ENCODE measurements at places on chromosomes 7 and 10.

DNA sequence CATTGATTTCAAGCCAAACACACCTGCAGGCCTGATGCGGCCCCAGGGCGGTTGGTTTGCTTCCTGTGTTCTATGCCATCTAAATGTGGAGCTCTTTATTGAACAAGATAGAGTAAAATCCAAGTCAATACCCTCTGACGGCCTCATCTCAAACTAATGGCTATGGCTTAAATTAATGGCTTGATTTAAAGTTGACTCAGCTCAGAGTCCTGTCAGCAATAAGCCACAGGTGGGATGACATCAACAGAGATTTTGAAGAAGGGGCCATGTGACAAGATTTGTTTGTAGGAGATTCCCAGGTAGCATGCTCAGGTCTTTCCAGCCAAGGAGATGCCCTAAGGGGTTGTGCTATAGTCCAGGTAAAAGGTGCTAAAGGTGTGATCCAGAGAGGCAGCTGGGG lies 66.7 kb upstream of the ZNF32 start:
- no peak for DNase-seq

- no peak for DNase-seq
These were observed 22.3 kb downstream of the PIK3CG start for GRCh38 chr7:106887421-106887820.

GRCh38 chr10:99343262-99343661 lies 14.1 kb downstream of the CNNM1 start:
- no peak for DNase-seq

- no peak for DNase-seq
These were observed 56.2 kb downstream of the SEMA3D start for GRCh38 chr7:85130702-85131101.

DNA sequence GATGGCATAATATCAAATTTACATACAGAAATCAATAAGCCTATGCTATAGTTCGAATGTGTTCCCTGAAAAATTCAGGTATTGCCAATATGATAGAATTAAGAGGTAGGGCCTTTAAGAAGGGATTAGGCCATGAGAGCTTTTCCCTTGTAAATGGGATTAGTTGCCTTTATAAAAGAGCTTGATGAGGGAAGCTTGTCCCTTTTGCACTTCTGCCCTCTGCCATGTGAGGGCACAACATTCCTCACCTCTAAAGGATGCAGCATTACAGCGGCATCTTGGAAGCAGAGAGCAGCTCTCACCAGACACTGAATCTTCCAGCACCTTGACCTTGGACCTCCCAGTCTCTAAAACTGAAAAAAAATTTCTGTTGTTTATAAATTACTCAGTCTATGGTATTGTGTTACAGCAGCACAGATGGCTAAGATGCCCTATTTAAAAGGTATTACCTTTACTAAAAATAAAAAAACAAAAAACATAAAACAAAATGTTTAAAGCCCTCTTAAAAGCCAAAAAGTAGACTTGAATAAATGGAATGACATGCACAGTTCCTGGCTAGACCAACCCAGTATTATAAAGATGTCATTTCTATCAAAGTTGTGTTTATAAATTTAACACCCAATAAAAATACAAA lies 909.6 kb downstream of the REEP3 start:
- DNase-seq = peak; percentile 22

- DNase-seq = no peak
These were observed 67.1 kb upstream of the HABP2 start for GRCh38 chr10:113485736-113486135.

DNA sequence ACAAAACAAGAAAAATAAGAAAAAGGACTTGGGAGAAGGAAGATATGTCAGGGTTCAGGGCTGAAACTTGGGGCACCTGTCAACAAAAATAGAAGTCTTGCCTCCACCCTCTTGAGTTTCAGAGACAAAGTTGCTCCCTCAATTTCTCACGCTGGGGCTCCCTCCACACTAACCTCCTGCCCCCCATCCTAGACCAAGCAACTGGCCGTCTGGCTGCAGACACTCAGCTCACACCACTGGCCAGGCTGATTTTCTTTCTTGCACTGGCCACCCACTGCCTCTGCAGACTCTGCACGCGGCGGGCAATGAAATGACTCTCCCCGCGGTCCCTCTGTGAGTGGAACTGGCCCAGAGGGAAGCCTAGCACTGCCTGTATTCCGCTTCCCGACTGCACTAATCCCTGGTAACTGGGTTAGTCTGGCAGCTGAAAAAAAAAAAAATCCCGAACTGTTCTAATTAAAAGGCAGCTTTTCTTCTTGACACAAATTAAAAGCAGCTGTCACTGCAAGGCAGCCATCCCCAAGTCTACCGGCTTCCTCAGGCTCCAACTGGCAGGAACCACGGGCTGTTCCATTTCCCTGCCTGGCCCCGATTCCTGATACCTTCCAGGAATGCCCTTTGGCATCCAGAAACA lies 83.5 kb downstream of the SPDYE5 start:
- DNase-seq = no peak

- no peak for DNase-seq
These were observed 997.9 kb upstream of the POT1 start for GRCh38 chr7:125927556-125927955.

- DNase-seq = no peak
These were observed 939.7 kb downstream of the KCNMA1 start for GRCh38 chr10:76697923-76698322.

GRCh38 chr7:121337398-121337797 lies 8.6 kb downstream of the WNT16 start:
- no peak for DNase-seq

DNA sequence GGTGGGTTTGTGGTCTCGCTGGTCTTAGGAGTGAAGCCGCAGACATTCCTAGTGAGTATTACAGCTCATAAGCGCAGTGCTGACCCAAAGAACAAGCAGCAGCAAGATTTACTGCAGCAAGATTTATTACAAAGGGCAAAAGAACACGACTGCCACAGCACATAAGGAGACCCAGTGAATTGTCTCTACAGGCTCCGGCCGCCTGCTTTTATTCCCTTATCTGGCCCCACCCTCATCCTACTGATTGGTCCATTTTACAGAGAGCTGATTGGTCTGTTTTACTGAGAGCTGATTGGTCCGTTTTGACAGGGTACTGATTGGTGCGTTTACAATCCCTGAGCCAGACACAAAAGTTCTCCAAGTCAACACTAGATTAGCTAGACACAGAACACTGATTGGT lies 82.1 kb downstream of the VIPR2 start:
- DNase-seq = no peak

- DNase-seq = no peak
These were observed 27.0 kb downstream of the RAPGEF5 start for GRCh38 chr7:22329816-22330524.

- DNase-seq = no peak
These were observed 164.8 kb downstream of the NRBF2 start for GRCh38 chr10:63297941-63298340.

DNA sequence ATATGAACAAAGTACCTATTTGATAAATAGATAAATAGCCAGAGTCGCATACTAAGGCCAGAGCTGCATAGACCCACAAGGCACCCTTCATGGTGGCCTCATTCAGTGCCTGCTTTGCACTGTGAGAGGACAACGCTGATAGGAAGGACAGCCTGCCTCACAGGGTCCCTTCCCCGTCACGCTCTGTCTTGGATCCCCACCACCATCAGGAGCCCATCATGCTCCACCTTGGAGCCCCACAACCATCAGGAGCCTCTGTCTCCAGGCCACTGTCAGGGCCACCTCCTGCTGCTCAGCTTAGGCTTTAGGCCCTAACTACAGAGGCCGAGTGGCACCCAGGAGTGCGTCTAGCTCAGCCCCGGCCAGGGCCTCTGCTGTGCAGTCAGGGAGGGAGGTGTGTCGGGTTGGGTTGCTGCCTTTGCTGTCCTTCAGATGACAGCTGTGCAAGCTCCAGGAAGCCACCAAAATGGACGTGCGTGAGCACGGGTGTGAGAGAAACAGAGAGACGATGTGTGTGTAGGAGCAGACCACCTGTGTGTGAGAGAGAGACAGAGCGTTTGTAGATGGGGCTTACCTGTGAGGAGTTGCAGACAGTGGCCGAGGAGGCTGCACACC lies 516.9 kb downstream of the GLRX3 start:
- no peak for DNase-seq

GRCh38 chr7:135801045-135801693 lies 52.6 kb upstream of the FAM180A start:
- DNase-seq = peak; percentile 84

- no peak for DNase-seq
These were observed 337.4 kb downstream of the DNAJB6 start for GRCh38 chr7:157674027-157674714.

DNA sequence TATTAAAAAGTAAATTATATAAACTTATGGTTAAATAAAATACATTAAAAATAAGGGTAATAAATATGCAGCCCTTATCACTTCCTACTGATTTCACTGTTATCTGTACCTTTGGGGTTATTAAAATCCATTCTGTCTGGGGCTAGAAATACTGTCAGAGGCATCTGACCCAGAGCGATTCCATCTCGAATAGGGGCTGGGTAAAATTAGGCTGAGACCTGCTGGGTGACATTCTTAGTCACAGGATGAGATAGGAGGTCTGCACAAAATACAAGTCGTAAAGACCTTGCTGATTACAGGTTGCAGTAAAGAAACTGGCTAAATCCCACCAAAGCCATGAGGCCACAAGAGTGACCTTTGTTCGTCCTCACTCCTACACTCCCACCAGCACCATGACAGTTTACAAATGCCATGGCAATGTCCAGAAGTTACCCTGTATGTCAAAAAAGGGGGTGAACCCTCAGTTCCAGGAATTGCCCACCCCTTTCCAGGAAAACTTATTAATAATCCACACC lies 77.6 kb downstream of the COBL start:
- DNase-seq = no peak

DNA sequence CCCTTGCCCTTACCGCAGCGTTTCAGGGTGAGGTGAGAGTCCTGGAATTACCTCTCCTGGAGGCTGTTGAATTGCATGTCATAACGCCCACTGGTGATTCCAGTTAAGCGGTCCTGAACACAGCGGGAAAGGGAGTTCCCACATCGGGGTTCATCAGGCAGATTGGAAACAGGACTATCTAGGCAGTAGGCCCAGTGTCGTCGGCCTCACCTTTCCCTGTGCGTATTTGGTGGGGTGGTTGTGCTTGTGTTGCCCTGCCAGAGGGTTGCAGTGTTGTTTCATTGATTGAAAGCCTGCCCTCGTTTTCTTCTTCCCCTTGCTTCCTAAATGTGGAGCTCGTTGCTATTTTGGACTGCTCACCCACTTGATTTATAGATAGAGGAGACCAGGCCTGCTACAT lies 10.6 kb upstream of the SUN1 start:
- no peak for DNase-seq

DNA sequence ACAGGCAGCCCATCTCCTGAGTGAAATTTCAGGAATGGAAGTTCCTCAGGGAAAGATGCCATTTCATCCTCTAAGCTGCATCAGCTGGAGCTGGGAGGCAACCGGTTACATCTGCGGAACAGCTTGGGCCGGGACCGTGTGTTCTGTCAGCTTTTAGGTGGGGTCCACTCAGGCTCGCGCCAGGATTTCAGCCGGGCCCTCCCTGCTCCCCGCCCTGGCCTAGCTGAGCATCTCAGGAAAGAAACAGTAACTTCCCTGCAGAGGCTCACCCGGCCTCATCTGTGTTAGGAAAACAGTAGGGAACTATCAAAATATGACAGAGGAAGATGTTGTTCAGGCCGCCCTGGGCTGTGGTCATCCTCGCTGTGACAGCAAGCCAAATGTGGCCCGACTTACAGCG lies 110.4 kb downstream of the TRIL start:
- no peak for DNase-seq

DNA sequence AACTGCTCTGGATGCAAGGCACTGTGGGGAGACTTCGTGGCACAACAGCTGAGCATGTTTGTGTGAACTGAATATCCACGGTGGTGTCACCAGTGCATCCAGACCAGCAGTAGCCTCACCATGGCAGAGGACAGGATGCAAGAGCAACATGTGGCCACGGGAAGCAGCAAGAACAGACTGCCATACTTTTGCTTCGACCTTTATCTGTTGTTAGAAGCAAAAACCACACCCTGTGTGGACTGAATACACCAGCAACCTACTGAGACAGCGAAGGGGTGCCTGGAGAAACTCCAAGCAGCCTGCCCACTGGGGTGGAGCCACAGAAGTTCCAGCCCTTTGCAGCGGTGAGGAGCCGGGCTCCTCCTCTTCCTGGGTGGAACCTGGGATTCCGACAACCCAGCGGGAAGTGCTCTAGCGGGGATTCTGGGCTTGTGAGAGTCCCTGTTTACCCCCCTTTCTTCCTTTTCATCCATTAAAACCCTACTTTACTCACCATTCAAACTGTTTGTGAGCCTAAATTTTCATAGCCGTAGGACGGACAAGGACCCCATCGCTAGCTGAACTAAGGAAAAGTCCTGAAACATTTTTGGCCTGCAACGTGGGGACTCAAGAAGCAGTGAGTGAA lies 584.9 kb downstream of the GRM8 start:
- no peak for DNase-seq

- DNase-seq = no peak
These were observed 30.7 kb downstream of the PTPRN2 start for GRCh38 chr7:158556721-158557440.

DNA sequence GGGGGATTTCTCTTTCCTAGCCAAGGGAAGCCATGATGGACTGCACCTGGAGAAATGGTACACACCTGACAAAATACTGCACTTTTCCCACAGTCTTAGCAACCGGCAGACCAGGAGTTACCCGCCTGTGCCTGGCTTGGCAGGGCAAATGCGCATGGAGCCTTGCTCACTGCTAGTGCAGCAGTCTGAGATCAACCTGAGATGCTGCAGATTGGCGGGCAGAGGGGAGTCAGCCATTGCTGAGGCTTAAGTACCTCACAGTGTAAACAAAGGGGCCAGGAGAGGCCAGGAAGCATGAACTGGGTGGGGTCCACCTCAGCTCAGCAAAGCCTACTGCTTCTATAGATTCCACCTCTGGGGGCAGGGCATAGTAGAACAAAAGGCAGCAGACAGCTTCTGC lies 49.4 kb downstream of the OR13A1 start:
- DNase-seq = no peak

GRCh38 chr7:107955394-107955793 lies 47.6 kb downstream of the LAMB1 start:
- no peak for DNase-seq

DNA sequence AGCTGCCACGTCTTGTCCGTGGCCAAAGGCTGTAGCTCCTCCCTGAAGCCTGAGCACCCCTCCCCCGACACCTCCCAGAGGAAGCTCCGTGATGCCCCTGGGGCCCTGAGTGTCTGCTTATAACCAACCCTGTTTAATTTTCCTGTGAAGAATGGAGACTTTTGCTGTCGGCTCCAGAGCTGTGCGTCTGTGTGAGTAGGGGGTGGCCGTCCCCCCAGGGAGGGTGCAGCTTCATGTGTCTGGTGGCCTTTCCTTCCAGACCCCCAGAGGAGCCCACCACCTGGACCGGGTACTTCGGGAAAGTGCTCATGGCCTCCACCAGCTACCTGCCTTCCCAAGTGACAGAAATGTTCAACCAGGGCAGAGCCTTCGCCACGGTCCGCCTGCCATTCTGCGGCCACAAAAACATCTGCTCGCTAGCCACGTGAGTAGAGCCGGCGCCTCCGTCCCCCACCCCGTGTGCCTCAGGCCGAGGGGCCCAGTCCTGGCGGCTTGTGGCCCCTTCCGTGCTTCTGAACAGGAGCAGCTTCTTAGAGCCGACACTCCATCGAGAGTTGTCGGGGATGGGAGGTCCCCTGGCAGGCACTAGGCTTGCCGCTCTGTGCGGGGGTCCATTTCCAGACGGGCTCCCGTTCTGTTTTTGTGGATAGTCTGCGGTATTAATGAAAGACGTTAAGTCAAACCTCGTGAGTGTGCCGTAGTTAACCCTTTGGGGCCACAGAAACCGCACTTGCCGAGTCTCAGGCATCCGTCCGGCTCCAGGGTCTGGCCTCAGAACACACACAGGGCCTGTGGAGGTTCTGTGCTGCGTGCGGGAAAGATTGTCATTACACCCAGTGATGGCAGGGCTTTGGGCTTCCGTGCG lies 37.1 kb downstream of the WIPI2 start:
- no peak for DNase-seq
